ENCODE measurements at places on chromosomes 4 and X. TPM values are rescaled to one million over a fixed set of nuclear protein-coding genes. Genes with fewer than 3 reads are reported as not detected.
A peak's percentile ranks its signal among the peaks of the same experiment; 100 is the strongest.

- peak; percentile 37 for ATAC-seq
Measured at GRCh38 chrX:101550751-101551379, 518 bp downstream of the ARMCX1 start.

GRCh38 chr4:183012879-183013729 lies 86.0 kb upstream of the WWC2 start:
- no peak for ATAC-seq

DNA sequence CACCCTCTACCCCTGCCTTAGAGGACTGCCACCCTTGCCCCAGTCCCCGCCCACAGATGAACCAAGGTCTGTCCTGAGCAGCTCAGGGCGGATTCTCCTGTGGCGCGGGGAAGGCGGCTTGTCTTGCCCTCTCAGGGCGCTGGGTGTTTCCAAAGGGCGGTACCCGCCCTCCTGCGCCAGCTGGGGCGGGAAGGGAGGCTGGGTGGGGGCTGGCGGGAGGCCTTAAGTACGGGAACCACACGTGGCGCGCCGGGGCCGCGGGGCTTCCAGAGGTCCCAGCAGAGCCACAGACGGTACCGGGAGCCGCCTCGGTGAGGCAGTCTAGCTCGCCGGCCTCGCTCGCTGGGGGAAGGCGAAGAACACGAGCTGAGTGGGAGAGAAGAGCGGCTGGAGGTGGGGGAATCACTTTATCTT lies 361.1 kb downstream of the MID1IP1 start:
- no peak for ATAC-seq

DNA sequence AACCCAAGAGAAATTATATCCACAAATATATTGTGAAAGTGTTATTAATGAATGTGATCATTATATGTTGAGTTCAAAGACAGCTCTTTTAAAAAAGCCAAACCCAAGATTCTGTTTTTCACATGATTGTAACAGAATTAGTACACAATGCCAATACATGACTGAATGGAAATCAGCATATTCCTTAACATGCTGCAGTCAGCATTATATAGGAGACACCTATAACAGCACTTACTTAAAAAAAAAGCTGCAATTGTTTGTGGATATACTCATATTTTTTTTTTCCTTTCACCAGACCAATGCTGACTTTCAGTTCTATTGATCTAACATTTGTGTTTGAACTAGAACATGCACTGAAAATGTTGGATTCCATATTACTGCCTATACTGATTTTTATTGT lies 165.2 kb downstream of the CCSER1 start:
- no peak for ATAC-seq

- ATAC-seq: no peak
Measured at GRCh38 chr4:145058256-145058655, 39.7 kb downstream of the ANAPC10 start.

DNA sequence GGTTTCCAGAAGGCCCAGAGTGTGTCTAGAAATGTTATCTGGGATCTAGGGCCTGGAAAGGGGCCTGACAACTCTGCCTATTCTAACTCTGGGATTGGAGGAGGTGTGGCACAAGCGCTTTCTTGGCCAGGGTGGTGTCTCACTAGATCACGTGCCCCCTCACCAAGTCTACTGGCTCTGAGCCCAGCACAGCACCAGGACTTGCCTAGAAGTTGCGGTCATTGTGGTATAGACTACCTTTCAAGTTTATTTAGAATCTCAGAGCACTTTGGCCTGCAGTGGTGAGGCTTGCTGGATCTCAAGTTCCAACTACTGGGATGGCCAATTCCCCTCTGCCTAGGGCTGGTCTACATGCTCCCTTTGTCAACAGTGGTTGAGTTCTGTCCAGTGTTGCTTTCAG lies 223.3 kb upstream of the MAGEB2 start:
- ATAC-seq: no peak

Gene LINC00632
- total RNA-seq: 751 TPM

Gene FGF5
- total RNA-seq: 0.16 TPM

- ATAC-seq: no peak
Measured at GRCh38 chr4:1298461-1298860, 8.8 kb downstream of the MAEA start.

DNA sequence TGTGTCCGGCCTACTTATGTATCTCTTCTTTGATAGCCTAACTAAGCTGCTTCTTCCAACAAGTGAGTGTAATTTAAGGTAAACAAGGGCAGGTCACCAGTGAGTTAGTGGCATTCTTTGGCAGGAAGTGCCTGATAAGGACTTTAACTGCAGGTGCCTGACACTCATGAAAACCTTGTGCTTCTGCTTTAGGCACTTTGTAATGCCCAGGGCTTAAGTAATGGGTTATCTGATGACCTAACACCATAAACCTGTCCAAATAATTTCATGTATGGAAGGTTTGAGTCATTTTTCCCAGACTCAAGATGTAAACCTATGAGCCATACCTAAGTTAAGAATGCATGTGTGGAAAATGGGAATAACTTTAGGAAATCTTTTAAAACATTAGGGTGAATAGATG lies 43.0 kb downstream of the BCOR start:
- ATAC-seq: no peak

Gene GPR119
- total RNA-seq: not detected

GRCh38 chr4:184174571-184175488 lies 42.8 kb downstream of the ENPP6 start:
- no peak for ATAC-seq

DNA sequence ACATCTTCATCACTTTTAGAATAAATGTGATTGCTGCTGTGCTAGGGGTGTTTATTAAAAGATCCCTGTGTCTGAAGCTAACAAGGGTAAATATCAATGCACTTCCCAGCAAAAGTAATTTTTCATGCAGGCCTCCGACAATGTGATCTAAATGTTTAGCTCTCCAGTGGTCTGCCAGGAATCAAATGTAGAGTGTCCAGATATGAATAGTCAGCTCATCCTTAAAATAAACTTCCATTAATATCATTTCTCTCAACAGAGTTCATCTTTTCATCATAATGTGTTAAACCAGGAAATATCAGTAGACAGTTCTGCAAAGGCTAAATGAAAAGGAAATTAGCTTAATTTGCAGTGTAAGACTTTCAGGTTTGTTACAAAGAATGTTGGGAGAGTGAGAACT lies 102.2 kb upstream of the EGFL6 start:
- ATAC-seq: no peak

GRCh38 chr4:33802578-33802977 lies 2441.7 kb downstream of the ARAP2 start:
- ATAC-seq: no peak

- ATAC-seq: no peak
Measured at GRCh38 chrX:18973527-18974192, 10.3 kb downstream of the PHKA2 start.

DNA sequence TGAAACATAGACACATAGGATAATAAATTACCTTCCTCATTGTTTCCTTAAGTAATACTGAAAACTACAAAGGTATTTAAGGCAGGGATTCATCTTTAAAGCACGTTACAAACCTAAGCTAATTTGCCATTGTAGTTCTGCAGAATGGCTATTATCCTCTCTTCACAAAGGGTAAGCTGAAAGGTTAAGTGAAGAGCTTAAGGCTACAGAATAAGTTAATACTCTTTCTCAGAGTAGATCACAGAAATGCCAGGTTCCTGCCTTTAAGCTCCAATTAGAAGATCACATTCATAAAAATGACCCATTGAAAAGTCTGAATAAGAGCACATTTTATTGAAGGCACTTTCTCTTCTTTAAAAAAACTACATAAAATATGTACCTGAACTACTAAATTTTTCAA lies 42.1 kb upstream of the PRDM5 start:
- no peak for ATAC-seq

- peak; percentile 83 for ATAC-seq
Measured at GRCh38 chr4:128869776-128870509, 60.4 kb downstream of the JADE1 start.

Gene NDP
- total RNA-seq: 1.4 TPM

Gene MAGEA10
- total RNA-seq: not detected

DNA sequence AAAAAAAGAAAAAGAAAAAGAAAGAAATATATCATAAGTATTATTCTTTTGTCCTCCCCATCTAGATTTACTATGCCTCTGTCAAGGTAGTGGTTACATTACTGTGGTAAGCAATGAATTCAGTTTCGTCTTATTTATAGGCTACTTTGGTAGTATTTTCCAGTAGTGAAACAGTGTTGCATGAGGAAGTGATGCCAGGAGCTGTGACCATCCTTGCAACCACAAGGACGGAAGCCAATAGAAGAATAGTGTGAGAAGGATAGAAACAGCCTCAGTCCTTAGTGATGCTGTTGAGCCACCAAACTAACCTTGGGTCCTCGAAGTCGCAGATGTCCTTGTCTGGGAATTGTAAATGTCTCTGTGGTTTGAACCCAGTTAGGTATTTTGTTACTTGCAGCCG lies 328.5 kb downstream of the PPP3CA start:
- ATAC-seq: no peak

DNA sequence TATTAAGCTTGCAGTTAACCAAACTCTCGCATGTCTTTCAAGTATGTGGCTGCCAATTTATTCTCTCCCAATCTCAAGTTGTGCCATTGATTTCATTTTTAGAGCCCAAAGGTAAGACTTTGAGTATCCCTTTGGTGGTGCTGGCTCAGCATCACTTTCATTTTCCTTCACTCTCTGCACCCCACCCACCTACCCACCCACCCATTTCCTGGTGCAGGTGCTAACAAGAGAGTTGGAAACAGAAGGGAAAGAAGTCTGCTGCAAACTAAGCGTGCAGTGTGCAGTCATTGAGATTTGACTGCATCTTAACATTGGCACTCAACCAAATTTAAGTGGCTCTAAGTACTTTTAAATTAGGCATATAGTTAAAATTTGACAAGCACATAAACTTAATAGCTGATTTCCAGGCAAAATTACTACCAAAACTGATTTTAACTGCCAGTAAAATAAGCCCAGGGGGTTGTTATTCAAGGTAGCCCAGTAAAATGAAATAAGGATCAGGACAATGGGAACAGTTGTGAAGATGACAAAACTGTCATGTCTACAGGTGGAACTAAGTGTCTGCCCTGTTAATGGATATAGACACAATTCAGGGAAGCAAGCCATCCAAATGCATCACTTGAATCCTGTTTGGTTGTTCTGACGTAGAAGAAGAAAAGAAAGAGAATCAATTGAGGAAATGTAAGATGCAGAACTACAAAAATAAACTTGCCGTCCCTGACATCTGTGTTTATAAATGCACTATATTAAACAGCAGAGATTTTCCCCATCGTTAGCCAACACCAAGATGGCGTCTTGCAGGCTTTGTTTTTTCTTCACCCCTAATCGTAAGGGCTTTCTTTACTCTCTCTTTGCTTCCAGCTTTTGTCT lies 184.2 kb downstream of the KDR start:
- ATAC-seq: no peak

- ATAC-seq: no peak
Measured at GRCh38 chrX:11992271-11992670, 146.0 kb upstream of the FRMPD4 start.

GRCh38 chr4:185779517-185779916 lies 32.5 kb downstream of the SORBS2 start:
- ATAC-seq: peak; percentile 75

DNA sequence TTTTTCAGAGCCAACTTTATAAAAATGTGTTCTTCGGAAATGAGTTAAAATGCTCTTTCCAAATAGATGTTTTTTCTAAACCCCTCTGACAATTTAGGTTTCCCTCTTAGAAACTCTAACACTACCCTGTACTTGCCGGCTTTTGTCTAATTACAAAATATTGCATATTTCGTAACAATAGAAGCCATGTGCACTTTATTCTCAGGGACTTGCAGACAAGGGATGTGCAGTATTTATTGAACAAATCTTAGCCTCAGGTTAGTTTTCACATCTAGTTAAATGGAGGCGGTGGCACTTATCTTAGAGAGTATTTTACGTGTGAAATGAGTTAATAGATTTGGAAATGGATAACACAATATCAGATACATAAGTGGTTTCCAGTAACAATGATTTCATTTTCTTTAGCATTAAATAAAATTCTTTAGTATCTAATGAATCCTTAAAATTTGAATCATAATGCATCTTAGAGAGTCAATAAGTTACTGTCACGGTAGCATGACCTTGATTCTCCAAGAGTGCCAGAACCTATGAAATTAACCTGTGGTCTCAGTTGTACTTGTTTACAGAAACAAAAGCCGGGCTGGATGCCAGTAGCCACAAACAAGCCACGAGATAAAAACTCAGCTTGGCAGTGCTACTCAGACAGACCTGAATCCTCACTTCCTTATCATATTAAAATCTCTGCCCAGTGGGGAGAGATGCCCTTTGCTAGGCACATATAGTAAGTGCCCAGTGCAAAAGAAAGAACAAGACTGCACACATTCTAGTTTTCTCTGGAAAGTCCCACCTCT lies 772 bp upstream of the PABPC4L start:
- ATAC-seq: no peak

DNA sequence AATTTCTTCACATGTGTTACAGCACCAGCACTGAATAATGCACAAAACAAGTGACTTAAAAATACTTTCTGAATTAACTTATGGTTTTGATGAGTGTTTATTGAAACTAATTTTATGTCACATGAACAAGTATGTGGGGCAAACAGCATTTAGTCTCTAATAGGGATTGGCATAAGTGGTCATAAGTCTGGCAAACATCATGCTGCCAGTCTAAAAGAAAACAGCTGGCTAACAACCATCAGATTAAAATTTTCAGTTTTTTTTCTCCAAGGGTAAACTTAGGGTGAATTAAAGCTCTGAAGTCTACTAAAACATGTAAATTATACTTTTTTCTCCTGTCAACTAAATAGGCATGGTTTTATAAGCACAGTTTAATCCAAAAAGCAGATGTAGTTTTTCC lies 1014.2 kb downstream of the FAT4 start:
- no peak for ATAC-seq

- ATAC-seq: no peak
Measured at GRCh38 chrX:97310373-97310772, 426.7 kb downstream of the RPA4 start.

- ATAC-seq: no peak
Measured at GRCh38 chr4:8771258-8771590, 100.4 kb downstream of the HMX1 start.

DNA sequence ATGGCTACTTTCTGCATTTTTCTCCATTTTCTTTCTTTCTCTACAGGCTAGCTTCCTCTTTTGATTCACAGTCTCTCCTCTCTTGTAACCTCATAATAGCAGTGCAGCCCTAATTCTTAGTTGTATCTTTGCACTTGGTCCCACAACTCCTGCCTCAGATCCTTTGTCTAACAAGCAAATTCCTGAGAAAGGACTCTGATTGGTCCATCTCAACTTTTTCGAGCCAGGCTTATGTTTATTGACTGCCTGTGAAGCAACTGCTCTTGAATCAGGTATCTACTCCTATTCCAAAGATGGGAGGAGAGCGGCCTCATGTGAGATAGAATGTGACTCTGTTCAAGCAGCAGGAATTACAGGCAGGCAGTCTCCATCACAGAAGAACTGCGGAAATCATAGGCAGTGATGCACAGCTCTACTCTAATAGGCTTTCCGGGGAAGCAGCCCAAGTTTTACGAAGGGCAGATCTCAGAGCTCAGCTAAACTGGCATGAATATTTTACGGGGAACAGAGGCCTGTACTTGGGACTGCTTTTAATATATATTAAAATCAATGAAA lies 123.5 kb downstream of the GABRB1 start:
- ATAC-seq: no peak

- ATAC-seq: no peak
Measured at GRCh38 chr4:101259876-101260275, 87.5 kb downstream of the PPP3CA start.

Measured in motor neuron (in vitro differentiated cells).